ENCODE measurements at places on chromosomes 4 and X.

DNA sequence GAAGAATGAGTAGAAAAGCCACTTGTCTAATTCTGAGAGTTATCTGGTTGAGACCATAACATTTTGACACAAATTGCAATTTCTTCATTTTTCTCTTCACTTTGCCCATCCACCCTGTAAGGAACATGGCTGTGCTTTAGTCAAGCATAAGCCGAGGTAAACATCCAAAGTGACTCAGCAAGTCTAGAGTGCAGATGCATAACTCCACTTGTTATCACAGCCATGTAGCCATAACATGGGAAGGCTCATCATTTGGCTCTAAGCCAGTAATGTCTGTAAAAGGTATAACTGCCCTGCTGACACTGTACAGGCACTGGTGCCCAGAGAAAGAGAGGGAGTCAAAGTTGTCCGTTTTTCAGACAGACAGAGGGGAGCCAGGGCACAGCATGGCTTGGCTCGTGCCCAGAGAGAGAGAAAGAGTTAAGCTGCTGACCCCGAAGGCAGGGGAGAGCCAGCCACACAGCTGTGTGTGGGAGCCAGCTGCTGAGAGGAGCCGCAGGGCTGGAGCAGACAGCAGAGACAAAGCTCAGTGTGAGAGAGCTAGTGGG is 76.9 kb upstream of the EXOC1L start:
- no peak for DNase-seq

GRCh38 chrX:19372547-19373331 is 29.0 kb downstream of the PDHA1 start:
- no peak for DNase-seq

- no peak for DNase-seq
Measured at GRCh38 chr4:31442236-31442635, 722.1 kb downstream of the PCDH7 start.

- DNase-seq, result no peak
Measured at GRCh38 chr4:122978109-122978508, 55.7 kb upstream of the NUDT6 start.

DNA sequence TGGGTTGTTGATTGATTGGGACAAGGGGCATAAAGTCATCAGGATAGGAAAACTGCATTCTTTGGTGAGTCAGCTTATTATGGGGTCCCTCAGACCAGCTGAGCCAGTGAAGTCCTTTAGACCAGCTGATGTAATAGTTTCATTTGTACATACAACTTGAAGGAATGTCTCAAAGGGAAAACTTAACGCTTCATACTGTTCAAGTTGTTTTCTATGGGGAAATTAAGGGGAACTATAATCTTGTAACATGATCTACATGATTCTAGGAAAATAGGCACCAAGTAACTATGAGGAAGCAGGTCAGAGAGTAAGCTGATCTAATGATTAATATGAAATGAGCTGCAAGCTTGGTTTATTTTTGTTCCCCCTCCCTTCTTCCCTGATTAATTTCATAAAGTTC is 175.1 kb upstream of the GRID2 start:
- DNase-seq, result no peak

- no peak for DNase-seq
Measured at GRCh38 chr4:34766935-34767334, 1477.4 kb downstream of the ARAP2 start.

- DNase-seq, result no peak
Measured at GRCh38 chr4:172650758-172651530, 517.7 kb upstream of the GALNT7 start.

- DNase-seq, result no peak
Measured at GRCh38 chr4:60039908-60040307, 1160.2 kb upstream of the ADGRL3 start.

GRCh38 chr4:151628001-151628608 is 132.7 kb downstream of the GATB start:
- DNase-seq, result no peak

DNA sequence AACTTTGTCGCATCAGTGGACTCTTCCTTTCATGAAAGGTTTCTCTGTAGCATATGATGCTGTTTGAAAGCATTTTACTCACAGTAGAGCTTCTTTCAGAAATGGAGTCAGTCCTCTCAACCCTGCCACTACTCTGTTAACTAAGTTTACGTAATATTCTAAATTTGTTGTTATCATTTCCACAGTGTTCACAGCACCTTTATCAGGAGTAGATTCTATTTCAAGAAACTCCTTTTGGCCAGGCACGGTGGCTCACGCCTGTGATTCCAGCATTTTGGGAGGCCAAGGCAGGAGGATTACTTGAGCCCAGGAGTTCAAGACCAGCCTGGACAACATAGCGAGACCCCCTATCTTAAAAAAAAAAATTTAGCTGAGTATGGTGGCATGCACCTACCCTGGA is 90.0 kb downstream of the KDM6A start:
- no peak for DNase-seq

- no peak for DNase-seq
Measured at GRCh38 chrX:23631136-23631535, 36.2 kb upstream of the PRDX4 start.

DNA sequence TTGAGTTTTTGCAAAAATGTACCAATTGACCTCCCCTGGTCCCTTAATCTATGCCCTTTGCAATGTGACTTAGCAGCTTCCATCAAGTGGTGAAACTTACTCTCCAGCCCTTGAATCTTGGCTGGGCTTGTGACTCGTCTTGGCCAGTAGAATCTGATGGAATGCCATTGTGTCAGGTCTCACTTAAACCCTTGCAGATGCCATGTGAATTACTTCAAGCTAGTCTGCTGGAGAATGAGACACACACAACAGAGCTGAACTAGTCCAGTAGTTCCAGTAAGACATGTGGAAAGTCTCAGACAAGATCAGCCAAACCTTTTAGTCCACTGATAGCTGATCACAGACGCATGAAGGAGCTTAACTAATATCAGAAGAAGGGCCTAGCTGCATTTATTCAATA is 567.8 kb upstream of the CPEB2 start:
- DNase-seq, result no peak

GRCh38 chr4:8238036-8238511 is 31.5 kb upstream of the HTRA3 start:
- DNase-seq, result no peak

DNA sequence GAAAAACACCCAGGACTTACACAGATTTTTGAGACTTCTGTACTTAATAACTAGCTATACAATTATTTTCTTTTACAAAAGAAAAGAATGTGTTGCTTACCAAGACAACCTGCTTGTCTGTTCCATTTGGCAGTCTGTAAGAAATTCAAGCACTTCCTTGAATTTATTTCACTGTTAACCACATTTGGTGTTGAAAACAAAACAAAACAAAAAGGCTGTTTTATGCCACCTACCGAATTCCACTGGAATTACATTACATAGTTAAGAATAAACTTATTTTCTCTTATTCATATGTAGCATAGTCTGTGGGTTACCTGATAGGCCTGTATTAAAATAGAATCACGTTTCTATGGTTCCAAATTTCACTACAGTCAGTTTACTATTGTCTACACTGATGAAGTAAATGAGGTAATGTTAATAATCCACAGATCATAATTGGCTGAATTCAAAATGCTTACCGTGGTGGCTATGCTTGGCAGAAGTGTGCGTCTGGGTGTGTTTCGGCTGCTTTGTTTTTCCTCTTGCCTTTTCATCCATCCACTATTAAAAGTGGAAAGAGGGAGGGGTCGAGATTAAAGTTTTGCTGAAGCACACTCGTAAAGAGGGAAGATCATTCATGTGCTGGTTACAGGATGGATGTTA is at the start of gene TLR1:
Gene TLR1, minus strand, starts transcription at position 138 of the 642 bp plus-strand sequence. CDS start 5,960 bp downstream, outside the sequence.
- no peak for DNase-seq

DNA sequence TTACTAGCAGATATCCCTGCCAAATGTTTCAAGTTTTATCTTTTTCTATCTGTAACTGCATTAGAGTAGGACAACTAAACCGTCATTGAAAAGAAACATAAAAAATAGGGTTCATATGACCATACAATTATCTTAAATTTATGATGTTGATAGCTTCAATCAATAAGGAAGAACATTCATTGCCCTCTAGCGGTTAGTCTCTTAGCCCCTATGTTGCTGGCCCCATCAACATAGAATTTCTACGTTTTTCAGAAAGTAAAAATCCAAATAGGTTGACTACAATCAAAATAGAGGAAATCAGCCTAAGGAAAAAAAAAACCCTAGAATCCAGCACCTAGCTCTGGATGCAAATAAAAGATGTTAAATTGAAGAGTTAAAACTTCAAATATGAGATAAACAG is 225.1 kb upstream of the ITM2A start:
- DNase-seq, result no peak

DNA sequence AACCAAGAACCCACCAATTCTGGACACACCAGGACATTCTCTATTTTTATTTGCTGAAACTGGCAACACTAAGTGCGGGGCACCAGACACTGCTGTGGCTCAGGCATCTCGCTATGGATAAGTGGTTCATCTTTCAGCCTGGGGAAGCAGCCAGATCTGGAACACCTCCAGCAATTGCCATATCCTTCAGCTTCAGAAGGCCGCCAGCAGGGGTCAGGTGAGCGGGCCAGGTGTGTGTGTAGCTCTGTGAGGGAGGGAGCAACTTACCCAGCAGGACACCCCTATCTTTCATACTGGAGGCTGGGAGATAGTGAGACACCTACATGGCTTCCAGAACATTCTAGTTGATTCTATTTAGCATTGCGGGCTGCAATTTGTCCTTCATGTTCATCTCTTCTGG is 57.0 kb upstream of the GBA3 start:
- DNase-seq, result no peak

- no peak for DNase-seq
Measured at GRCh38 chrX:14420841-14421240, 108.5 kb upstream of the GLRA2 start.

DNA sequence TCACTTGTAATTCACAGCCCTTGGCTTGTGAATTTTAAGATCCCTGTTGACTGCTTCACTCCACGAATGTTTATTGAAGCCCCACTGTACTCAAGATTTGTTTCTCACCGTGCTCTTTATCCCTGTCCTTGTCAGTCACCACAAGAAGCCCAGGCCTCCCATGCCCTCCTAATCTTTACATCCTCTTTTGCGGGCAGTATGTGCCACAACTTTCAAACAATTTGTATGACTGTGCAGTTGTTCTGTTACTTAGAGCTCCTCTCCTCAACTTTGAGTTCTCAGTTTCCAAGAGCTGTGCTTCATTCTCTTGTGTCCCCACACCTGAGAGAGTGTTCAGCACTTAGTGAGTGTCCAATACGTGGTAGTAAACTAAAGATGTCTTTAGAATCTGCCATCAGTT is 467.7 kb downstream of the NKX6-1 start:
- no peak for DNase-seq

DNA sequence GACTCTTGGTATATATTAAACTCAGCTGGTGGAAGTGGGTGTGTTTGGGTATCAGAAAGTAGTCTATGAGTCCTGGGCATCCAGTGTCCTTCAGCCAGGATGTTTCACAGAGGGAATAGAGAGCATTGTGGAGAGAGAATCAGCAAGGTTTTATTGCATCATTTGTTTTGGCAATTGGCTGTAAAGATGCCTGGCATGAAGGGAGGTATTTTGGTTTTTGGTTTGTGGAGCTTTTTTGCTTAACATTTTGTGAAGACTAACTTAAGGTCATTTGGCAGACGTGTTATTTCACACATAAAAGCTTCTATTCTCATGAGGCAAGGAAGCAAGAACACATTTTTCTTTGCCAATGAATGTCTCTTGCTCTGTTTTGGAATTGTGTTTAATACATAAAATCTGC is 71.1 kb downstream of the DCLK2 start:
- DNase-seq, result no peak

GRCh38 chr4:74330295-74330750 is 22.1 kb downstream of the EPGN start:
- no peak for DNase-seq

- no peak for DNase-seq
Measured at GRCh38 chr4:10587697-10588096, 96.9 kb downstream of the CLNK start.

DNA sequence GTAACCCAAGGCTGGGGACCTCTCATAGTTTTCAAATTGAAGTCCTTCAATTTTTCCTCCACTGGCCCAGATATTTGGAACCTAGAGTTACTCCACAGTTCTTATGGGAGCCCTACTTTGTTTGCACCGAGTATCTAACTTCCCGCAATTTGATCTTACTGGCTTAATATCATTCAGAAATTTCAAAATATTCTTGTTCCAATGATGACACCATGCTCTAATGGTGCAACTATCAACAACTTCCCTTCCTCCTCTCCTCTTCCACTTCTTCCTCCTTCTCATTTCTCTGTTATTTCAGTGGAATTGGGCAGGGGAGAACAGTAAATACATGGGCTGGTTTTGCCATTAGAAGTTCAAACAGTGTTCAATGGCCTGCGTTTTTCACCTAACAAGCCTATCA is 20.2 kb downstream of the PDCL2 start:
- no peak for DNase-seq

DNA sequence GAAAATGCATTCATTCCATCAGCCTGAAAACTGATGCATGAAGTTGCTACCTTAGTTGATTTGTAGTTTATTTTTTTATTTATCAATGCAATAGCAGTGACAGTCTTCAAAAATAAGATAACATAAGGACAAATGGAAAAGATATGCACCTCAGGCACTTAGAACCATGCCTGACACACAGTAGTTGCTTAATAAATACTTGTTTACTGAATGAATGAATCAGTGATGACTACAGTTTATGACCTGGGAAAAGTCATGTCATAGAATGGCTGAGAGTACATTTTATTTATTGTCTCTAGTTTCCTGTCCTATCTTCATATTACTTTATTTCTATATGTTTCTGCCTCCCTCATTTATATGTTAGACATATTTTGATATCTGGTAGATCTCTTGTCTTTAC is 171.8 kb downstream of the TLL1 start:
- no peak for DNase-seq

DNA sequence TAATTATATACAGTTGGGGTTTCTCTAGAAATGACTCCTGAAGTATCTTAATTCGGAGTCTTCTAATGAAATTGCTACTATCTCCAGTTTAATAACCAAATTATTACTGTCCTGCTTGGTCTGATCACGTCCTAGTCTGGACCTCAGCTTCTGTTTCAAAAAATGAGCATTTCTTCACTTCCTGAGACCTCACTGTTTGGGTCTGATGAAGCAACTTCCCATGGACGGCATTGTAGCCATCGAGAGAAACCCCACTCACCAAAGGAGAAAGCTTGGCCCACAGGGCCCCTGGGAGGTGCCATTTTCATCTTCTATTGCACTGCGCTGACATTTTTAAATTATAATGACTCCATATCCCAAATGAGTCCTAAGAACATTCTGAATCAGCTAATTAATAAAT is 178.0 kb downstream of the MGST2 start:
- DNase-seq, result no peak

DNA sequence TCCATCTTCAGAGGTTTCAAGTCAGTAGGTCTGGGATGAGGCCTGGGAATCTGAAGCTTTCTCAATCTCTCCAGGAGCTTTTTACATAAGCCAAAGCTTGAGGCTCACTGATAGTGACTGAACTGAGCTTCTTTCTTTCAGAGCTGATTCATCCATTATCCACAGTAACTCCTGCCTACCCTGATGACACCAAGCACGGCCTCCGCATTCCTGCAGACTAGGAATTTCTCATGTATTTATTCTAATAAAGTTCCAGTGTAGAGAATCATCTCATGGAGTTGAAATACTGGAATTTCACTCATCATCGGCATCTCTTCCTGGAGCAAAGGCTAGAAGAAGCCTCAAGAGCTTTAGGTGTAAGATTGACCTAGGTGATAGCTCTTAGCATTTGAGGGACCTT is 12.1 kb upstream of the DCTD start:
- DNase-seq, result no peak

All from stimulated activated CD4-positive, alpha-beta T cell treated with anti-CD3 and anti-CD28 coated beads, Interleukin-15, amount 100 ng/mL, for 1 hour (primary cell).